Endothelial cell of umbilical vein (primary cell): ENCODE measurements at places on chromosomes 6 and 20. TPM values are rescaled to one million over a fixed set of nuclear protein-coding genes. Genes with fewer than 3 reads are reported as not detected.

Gene CRISP3
- polyA plus RNA-seq, result not detected in 2 replicates

Gene KIF6
- not detected in 2 replicates for polyA plus RNA-seq

Gene PI3
- not detected in 2 replicates for polyA plus RNA-seq

Gene SYNGAP1
- 7.3 and 7.9 TPM in 2 replicates for polyA plus RNA-seq

Gene FNDC1
- polyA plus RNA-seq, result 0.02 TPM in 1 of 2 replicates, not detected in the other

Gene SFTA2
- not detected in 2 replicates for polyA plus RNA-seq

Gene WFDC5
- not detected in 2 replicates for polyA plus RNA-seq

Gene TSPO2
- polyA plus RNA-seq, result not detected in 2 replicates
